ENCODE measurements at places on chromosomes 4 and X.

GRCh38 chr4:9781343-9782135, at the start of gene DRD5:
Gene DRD5, plus strand, starts transcription at chr4:9781634. Its CDS starts 396 bp downstream, at chr4:9782030.
- no peak for DNase-seq

GRCh38 chr4:183960046-183960420, 54.9 kb downstream of the STOX2 start:
- peak; percentile 38 for DNase-seq

GRCh38 chrX:129981752-129982299, 609 bp upstream of the BCORL1 start:
- no peak for DNase-seq

DNA sequence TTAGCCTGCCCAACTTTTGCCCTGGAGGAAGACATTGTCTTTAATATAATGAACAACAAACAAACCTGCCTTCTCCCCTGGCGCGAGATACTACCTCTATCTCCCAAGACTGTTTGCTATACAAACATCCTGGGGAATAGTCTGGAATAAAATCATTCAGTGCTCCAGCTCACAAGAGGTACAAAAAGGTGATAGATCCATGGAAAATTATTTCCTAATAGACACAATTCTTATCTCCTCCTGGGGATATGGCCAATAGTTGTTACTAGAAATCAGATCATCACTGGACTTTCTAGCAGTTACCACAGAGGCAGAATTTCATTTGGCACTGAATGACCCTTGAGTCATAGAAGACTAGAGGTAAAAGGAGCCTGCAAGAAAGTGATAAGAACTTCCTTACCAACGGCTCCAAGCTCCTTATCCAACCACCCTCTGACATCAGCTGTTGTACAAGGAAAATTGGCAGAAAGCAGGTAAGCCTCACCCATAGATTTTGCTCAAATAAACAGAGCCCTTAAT, 38.1 kb downstream of the MID1 start:
- DNase-seq: no peak

- no peak for DNase-seq
Observed at GRCh38 chr4:94598758-94599157, 147.0 kb downstream of the PDLIM5 start.

DNA sequence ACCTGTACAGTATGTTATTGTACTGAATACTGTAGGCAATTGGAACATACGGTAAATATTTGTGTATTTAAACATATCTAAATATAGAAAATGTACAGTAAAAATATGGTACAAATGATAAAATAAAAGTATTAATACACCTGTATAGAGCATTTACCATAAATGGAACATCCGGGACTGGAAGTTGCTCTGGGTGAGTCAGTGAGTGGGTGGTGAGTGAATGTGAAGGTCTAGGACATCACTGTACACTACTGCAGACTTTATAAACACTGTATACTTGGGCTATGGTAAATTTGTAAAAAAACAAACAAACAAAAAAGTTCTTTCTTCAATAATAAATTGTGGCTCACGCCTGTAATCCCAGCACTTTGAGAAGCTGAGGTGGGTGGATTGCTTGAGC, 52.4 kb upstream of the FHL1 start:
- no peak for DNase-seq

- DNase-seq: no peak
Observed at GRCh38 chrX:42128020-42128419, 204.7 kb upstream of the CASK start.

DNA sequence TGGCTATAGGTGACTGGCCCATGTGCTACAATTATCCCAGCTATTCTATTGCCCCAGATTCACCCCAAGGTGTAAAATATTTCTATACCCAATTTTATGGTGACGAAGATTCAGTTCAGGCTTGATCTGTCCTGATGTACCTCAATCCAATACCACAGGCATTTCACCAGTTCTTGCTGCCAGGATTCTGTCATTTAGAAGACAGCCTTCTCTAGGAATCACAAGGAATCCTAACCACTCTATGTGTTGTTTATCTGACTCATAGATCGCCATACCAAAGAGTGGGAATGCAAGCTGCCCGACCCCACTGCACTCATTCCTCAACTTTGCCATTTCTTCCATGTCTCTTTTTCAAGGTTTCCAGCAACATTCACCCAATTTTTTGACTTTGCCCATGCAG, 355.0 kb upstream of the EMCN start:
- peak; percentile 20 for DNase-seq

- DNase-seq: peak; percentile 27
Observed at GRCh38 chrX:120251471-120252011, 929 bp downstream of the ZBTB33 start.

DNA sequence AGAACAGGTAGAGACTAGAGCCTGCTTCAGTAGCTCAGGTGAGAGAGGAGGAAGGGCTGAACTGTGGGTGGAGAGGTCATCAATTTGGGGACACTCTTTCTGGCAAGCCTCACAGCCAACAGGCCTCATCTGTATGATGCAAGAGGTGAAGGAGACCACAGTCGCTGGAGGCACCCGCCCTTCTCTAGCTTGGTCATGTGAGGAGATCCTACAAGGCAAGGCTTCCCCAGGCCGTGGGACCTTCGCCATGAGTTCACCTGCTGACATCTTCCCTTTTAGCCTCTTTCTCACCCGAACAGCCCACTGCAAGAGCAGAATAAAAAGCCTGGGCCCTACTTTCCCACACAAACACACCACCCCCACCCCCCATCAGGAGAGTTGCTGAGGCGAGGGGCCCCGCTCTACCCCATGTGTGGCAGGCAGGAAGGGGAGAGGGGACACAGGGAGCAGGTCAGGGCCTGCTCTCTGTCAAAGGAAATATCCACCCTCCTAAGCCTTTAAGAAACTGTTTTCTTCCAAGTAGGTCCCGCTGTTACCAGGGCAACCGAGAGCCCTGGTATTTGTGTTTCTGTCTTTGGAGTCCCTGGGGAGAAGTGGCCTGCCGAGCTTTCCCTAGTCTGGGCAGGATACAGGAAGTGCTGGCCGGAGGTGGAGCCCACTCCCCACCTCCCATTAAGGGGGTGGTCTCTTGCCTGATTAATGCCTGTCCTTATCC, 8.1 kb downstream of the RTL5 start:
- peak; percentile 42 for DNase-seq

GRCh38 chr4:8287343-8288280, 18.1 kb downstream of the HTRA3 start:
- DNase-seq: no peak

DNA sequence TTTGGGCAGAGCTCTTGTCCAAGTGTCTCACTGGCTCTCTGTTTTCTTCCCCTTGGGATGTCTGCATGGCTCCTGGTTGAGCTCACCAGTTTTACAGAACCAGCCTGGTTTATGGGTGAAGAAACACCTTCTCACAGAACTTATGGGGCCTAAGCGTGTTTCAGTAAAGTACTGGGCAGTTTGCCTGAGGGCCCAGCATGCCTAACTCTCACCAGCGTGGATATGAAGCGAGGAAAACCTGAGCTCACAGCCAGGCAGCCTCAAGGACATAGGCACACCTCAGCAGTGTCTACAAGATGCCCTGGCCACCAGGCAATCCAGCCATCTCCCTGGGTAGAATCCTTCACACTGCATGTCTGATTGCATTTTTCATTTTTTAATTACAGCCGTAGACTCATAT, 9.2 kb downstream of the NHSL2 start:
- no peak for DNase-seq

DNA sequence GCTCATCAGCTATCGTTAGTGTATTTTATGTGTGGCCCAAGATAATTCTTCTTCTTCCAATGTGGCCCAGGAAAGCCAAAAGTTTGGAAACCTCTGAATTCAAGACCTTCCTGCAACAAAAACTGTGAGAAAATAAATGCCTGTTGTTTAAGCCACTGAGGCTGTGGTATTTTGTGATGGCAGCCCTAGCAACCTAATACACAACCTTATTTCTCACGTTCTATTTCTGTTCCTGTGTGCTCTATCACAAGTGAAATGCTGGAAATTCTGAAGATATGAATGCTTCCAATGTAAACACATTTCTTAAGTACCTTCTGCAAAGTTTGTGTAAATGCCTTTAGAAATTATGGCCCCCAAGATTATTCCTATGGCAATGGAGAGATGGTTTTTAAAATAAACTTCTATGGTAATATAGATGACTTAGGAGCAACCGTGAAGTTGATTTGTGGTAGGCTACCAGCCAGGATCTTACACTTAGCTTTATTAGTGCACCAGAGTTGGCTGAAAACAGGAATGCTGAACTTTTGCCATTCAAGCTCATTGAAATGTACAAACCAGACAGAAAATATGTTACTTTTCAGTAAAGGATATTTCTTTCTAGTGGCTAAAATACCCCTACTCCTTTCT, 148.0 kb downstream of the USP46 start:
- no peak for DNase-seq

DNA sequence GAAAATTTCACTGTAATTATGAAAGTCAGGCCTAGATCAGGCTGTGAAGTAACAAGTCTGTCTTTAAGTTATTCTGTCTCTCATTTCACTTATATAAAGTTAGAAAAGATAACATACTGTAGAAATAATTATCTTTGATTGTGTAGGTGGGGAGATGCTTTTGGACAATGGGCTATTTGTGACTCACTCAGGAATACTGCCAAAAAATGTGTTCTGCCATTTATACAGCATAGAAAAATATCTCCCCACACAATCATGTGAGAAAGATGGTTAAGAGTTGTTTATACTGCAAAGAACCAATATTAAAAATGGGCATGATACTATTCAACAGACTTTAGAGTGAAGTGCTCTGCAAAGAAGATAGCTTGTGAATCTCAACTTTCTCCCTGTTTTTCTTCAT, 95.0 kb upstream of the GABRA2 start:
- no peak for DNase-seq

- no peak for DNase-seq
Observed at GRCh38 chr4:170868170-170868569, 778.4 kb upstream of the AADAT start.

DNA sequence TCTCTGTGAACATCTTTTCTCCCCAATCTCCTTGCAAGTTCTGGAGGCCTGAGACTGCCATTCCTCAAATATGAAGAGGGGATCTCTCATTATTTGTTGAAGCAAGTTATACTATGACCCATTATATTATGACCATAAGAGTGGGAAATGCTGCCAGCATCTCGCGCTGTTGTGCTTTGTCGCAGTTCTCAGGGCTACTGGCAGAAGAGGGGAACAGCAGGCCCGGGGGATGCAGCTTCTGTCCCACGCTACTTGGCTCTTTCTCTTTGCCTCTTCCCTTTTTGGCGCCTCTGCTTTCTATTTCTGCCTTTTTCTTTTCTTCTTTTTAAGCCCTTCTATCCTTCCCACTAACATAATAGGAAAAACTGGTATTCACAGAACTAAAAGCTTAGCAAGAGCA, 64.2 kb downstream of the GEMIN8 start:
- no peak for DNase-seq

GRCh38 chr4:160370046-160370445, 1267.2 kb downstream of the RAPGEF2 start:
- DNase-seq: no peak

DNA sequence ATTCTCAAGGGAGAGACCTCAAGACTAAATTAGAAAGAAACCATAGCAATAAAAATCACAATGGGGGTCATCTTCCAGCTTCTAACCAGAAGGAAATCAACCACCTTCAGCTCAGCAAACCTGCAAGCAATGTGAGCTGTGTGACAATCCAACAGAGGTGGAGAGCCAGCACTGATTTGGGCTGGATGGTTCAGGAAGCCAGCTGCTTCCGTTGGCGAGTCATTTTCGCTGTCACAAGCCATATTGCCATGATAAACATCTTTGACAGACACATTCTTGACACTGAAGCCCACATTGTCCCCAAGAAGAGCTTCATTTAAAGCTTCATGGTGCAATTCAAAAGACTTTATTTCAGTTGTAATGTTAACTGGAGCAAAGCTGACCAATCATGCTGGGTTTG, 22.7 kb downstream of the F8A1 start:
- no peak for DNase-seq

GRCh38 chr4:85659610-85660218, 184.8 kb downstream of the ARHGAP24 start:
- no peak for DNase-seq

DNA sequence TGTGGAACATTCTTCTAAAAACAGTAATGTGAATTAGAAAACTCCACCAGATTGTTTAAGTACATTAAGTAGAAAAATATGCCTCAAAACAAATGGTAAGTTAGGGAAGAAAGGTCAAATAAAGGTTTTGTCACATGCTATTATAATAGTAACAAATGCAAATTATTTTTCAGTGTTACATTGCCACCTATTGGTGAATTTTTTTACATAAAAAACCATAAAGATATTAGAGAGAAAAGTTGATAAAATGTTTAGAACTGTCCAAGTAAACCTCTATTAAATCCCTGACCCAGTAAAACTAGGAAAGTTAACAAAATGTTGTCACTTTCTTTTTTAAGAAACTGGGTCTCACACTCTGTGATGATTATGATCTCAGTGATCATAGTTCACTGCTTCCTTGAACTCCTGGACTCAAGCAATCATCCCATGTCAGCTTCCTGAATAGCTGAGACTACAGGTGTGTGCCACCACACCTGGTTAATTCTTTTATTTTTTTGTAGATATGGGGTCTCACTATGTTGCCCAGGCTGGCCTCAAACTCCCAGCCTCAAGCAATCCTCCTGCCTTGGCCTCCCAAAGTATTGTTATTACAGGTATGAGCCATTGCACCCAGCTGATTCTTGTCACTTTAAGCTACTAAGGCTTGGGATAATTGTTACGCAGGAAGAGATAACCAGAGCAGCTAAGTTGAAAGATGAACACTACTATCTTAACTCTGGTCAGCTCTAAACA, 157.6 kb downstream of the ATRX start:
- no peak for DNase-seq

DNA sequence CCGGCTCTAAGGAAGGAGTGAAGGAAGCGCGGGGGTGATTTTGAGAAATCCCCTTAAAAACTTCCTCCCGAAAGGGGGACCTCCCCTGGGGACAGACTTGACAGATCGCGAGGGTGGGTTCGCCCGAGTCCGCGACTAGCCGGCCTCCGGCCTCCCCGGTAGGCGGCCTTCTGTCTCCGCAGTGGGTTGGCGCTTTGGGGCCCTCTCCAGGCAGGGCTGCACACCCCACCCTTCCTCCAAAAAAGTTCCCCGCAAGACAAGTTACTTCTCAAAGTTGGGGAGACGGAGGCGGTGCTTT, 24.8 kb downstream of the HOPX start:
- peak; percentile 40 for DNase-seq

DNA sequence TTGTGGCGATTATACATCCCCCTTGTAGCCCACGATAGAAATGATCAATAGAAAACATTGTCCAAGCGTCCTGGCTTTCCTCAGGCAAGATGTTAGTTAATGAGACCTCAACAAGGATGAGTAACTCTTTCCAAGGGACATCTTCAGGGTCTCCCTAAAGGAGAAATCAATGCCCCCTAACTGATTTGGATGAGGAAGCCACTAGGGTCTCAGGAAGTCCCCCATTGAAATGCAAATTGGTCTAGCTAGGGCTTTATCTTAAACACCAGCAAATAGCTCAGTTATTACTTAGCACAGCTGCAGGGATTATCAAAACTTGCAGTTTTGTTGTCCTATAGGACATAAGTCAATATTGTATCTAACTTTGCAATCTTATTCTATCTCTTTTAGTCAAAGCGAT, 721.5 kb downstream of the IL1RAPL1 start:
- no peak for DNase-seq

- no peak for DNase-seq
Observed at GRCh38 chr4:167014944-167015343, 219.3 kb downstream of the SPOCK3 start.

GRCh38 chr4:9923195-9923812, 98.0 kb downstream of the SLC2A9 start:
- no peak for DNase-seq

- DNase-seq: no peak
Observed at GRCh38 chr4:69116645-69117321, 20.5 kb downstream of the UGT2B7 start.

All from AG08396 (cell line).